ENCODE measurements at places on chromosomes 1 and 21.
A peak's percentile ranks its signal among the peaks of the same experiment; 100 is the strongest.

- DNase-seq = no peak
These were observed 21.6 kb downstream of the SDHC start for GRCh38 chr1:161335796-161336195.

GRCh38 chr1:227136210-227136820 lies 182.0 kb downstream of the CDC42BPA start:
- no peak for DNase-seq

DNA sequence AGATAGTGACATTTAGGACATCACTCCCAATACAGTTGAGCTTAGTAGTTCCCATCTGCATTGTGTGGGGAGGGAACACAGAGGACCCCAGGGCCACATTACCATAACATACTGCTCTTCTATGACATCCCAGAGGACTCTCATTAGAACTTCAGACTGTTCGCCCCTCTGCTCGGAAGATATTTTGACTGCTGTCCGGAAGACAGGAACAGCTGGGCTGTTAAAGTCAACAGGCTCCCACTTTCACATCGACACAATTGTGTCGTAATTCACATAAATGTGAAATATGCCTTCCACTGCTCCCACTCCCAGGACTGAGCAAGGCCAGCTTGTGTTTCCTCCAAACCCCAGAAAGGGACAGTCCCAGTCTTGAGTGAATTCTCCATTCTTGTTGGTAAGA lies 158.4 kb downstream of the SEC16B start:
- DNase-seq = no peak

GRCh38 chr1:11713095-11713494 lies 21.6 kb downstream of the DRAXIN start:
- DNase-seq = no peak

GRCh38 chr21:25039461-25040380 lies 567.6 kb downstream of the MRPL39 start:
- no peak for DNase-seq

DNA sequence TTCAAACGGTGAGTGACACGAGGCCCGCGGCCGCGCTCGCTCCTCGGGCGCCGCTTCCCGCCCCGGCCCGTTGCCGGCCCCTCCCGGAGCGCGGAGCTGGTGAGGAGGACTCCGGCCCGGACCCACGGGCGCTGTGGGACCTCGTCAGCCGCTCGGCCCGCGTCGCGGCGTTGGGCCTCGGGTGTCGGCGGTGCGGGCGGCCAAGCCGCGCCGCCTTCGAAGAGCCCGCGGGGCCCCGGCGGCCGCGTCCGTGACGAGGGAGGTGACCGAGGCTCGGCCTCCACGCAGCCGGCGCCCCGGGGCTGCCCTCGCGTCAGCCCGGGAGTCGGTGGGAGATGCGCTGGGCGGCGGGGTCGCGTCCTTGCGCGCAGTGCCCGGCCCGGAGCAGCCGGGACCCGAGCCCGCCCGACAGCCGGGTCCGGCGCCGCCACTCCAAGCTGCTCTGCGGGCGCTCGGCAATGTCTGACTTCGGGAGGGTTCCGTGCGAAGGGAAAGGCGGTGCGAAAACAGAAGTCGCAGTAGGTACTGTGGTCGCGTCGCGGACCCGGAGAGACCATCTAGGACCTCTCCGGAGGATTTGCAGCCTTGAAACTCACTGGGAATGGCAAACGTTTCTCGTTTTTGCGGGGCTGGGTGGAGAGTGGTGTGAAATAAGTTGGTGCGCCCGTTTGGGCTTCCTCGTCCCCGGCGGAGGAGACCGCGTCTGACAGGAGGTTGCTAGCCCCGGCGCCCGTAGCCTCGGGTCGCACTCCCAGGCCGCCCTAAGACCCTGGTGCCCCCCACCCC lies 829 bp downstream of the SPEN start:
- DNase-seq = no peak

DNA sequence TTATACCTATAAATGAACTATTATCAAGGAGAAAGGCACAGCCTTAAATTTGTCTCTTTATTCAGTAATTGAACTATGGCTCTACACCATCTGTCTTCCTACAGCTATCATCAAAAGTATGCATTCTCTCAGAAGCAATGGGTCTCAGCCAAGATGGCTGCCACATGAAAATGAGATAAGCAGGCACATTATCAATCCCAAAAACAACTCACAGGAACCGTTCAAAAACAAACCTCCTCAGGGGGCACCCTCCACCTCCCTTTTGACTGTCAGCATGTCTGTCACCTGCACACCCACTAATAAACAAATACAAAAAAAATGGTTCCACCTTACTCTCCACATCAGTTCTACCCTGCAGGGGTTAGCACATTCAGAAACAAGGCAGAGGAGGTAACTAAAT lies 23.6 kb downstream of the KIAA0319L start:
- no peak for DNase-seq

- DNase-seq = no peak
These were observed 40.2 kb downstream of the LGR6 start for GRCh38 chr1:202233804-202234203.

DNA sequence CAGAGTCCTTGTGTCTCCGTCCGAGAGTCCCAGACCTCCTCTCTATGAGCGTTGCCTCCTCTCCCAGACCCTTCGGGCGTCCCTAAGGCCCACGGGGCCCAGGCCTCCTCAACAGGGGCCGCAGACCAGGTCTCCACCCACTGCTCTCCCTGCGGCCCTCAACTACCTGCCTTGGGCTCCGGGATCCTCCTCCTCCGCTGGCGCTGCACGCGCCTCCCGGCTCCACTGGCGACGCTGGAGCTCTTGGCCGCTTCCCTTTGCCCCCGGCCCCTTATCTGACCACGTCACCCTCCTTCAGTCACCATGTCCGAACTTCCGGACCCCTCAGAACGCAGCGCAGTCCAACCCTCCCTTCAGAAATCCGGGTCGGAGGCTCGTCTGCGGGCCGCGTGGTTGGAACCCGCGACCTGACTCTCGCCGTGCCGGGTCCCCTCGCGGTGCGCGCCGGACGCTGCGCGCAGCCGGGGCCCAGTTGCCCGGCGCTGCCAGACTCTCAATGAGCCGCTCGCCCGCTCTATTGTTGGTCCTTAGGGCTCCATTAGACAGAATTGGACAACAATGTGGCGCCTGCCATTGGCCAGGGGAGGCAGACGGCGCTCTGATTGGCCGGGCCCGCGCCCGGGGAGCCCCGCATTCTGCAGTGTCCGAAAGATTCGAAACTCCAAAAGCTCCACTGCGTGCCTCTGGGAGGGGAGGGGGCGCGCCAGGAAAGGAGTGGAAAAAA lies at the start of gene DMRTA2:
Gene DMRTA2 (minus strand): TSS at position 498 of the 724 bp plus-strand sequence. CDS start 1,907 bp downstream, outside the sequence.
- DNase-seq = peak; percentile 91

- DNase-seq = no peak
These were observed 3.0 kb upstream of the TMEM35B start for GRCh38 chr1:34988147-34988546.

GRCh38 chr1:209512821-209513220 lies 70.7 kb upstream of the CAMK1G start:
- no peak for DNase-seq

DNA sequence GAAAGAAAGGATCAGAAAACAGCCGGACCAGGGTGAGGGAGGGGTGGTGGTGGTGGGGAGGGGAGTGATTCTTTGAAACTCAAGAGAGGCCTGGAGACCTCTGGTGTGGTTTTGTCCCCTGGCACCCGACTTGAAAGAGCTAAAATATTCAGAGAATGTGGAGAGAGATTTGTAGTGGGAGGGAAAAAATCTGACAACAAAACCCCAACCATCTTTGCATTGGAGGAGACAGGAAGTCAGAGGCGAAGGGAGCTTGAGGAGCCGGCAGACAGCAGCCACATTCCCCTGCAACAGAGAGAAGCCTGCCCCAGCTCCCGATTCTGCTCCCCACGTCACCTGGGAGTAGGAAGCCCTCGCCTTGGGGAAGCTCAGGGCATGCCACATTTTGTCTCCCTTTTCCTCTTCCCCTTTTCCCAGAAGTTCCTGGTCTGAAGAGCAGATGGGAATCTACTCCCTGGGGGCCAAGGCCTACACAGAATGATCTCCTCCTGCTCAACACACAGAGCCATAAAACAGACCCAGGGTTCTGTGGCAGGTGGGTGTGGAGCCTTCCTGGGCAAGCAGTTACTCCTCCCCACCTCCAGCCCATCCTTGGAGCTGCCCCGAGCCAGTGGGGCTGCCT lies 84.9 kb downstream of the ITPKB start:
- DNase-seq = peak; percentile 58

DNA sequence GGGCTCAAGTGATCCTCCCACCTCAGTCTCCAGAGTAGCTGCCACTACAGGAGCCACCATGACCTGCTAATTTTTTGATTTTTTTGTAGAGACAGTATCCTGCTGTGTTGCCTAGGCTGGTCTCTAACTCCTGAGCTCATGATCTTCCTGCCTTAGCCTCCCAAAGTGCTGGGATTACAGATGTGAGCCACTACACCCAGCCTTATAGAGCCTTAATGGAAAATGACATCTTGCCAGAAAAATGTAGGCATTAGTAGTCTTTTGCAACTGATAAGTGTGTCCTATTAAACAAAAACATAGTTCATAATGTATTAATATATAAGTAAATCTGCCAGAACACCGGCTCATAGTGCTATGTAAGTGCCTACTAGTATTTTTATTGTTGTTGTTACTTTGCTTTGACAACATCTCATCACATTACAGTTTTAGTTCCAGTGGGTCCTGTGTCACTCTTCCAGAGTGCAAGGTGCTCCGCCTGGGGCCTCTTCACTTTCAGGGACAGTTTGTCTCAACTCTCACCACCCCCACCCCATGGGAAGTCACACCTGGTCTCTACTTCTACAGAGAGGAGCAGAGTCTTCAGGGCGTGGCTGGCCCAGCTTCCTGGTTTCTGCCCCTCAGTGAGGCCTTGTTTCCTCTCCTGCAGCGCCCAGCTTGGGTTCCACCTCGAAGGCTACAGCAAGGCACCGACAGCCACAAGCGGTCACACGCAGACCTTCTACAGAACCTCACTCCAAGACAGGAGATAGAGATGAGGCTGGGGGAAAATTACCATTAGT lies 30.1 kb downstream of the RHOU start:
- no peak for DNase-seq

GRCh38 chr1:182189535-182190066 lies 128.1 kb upstream of the ZNF648 start:
- no peak for DNase-seq

GRCh38 chr1:54417123-54417522 lies 10.9 kb upstream of the SSBP3 start:
- no peak for DNase-seq

DNA sequence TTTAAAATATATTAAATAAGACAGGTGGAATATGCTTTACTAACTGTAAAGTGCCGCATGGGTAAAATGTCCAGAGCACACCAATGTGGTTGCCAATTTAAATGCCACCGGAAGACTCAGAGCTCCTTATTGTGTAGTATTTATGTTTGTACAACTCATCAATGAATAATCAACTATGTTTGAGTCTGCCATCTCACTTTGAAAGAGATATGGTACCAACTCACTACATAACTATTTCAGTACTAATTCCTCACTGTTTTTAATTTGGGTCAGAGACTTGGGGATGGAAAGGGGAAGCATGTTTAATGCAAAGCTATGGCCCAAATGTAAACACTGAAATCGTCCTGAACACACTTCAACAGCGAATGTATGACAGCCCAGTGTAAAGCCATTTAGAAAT lies 144.8 kb downstream of the NR5A2 start:
- no peak for DNase-seq

- peak; percentile 79 for DNase-seq
These were observed 102.3 kb upstream of the TMPRSS2 start for GRCh38 chr21:41610042-41610839.

DNA sequence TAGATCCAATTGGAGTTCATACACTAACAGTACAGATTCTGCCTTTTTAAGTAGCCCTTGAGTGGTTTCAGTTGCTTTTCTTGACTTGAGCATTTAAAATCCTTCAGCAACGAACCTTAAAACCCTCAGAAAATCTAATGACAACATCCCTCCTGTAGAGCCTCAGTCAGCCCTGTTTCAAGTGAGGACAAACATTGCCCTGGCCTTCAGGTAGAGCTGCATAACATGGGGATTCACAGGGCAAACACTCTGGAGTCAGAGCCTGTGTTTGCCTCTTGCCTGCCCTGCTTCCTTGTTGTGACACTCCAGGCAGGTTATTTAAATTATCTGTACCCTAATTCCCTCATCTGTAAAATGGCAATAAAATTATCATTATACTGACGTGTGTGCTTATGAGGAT lies 96.1 kb upstream of the KCNA3 start:
- no peak for DNase-seq

- no peak for DNase-seq
These were observed 39.7 kb downstream of the MATN1 start for GRCh38 chr1:30683699-30684098.

DNA sequence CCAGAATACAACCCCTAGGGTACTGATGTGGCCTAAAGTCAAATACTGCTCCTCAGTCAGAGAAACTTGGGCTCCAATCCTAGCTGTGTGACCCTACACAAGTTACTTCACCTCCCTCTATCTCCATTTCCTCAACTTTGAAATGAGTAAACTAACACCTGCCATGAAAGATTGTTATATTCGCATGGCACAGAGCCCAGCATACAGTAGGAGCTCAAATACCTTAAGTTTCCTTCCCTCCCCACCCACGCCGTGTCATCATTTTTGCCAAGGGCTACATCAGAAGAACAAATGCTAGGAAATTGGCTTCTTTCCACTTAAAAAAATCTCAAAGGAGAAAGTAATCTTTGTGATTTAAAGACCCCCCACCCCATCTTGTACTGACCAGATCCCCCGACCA lies 22.2 kb upstream of the ZNF362 start:
- DNase-seq = no peak

- peak; percentile 83 for DNase-seq
These were observed 148.7 kb downstream of the ZZZ3 start for GRCh38 chr1:77533660-77534305.

DNA sequence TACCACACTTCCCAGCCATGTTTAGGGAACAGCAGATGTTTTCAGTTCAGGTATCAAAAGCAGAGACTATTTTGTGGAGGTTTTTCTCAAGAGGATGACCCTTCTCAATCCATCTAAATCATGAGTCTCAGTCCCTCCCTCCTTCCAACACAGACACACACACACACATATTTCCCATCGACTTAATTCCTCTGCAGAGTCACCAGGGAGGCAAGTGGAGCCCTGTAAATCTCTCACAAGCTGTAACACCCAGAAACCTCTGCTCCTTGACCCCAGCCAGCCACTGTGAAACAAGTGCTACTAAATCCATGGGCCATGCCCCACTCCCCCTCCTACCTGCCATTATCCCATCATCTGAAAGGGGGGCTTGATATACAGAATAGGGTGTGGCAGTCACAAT lies 10.6 kb upstream of the KCND3 start:
- no peak for DNase-seq

DNA sequence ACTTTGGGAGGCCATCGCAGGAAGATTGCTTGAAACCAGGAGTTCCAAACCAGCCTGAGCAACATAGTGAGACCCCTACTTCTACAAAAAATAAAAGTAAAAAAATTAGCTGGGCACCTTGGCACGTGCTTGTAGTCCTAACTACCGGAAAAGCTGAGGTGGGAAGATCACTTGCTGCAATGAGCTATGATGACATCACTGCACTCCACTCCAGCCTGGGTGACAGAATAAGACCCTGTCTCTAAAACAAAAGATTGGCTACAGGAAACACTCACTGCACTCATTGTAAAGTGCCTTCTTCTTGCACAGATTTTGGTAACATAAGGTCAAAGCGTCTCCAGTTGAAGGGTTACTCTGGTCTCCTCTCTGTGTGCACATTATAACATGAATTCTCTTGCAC lies 305.7 kb downstream of the TM2D1 start:
- no peak for DNase-seq

GRCh38 chr1:118563981-118564951 lies 379.2 kb upstream of the SPAG17 start:
- DNase-seq = peak; percentile 11

Measured in iPS-NIHi11 (cell line).